ENCODE measurements at places on chromosomes 1 and 21.

DNA sequence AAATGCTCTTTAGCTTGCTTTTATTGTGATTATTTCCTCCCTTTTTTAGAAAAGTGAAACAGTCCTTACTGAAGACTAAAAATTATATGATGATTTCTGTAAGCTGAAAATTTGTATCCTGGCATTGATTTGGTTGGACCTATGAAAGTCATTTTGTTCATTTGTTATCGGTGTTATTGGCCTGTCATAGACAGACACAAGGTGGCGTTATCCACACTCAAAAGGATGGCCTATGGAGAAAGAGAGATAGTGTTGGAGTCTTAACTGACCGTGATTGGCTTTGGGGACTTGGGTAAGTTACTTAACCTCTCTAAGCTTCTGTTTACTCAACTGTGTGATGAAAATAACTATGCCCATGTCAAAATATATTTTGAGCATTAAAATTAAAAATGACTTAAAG is 203.6 kb upstream of the CHODL start:
- peak; percentile 11 for DNase-seq

GRCh38 chr1:14111121-14111520 is 411.1 kb downstream of the PRDM2 start:
- no peak for DNase-seq

DNA sequence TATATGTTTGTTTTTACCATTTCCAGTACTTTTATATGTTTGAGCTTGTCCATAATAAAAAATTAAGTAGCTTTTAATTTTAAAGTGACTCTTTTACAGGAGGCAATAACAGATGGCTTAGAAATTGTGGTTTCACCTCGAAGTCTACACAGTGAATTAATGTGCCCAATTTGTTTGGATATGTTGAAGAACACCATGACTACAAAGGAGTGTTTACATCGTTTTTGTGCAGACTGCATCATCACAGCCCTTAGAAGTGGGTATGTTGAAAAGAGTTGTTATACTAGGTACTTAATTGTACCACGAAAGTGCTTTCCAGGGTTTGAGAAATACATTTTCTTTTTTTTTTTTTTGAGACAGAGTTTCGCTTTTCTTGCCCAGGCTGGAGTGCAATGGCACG is 46.1 kb downstream of the RNF2 start:
- DNase-seq: no peak

- peak; percentile 31 for DNase-seq
These were observed 190.6 kb downstream of the FGGY start for GRCh38 chr1:59487335-59488031.

GRCh38 chr1:228284148-228284495 is 76.3 kb downstream of the OBSCN start:
- no peak for DNase-seq

DNA sequence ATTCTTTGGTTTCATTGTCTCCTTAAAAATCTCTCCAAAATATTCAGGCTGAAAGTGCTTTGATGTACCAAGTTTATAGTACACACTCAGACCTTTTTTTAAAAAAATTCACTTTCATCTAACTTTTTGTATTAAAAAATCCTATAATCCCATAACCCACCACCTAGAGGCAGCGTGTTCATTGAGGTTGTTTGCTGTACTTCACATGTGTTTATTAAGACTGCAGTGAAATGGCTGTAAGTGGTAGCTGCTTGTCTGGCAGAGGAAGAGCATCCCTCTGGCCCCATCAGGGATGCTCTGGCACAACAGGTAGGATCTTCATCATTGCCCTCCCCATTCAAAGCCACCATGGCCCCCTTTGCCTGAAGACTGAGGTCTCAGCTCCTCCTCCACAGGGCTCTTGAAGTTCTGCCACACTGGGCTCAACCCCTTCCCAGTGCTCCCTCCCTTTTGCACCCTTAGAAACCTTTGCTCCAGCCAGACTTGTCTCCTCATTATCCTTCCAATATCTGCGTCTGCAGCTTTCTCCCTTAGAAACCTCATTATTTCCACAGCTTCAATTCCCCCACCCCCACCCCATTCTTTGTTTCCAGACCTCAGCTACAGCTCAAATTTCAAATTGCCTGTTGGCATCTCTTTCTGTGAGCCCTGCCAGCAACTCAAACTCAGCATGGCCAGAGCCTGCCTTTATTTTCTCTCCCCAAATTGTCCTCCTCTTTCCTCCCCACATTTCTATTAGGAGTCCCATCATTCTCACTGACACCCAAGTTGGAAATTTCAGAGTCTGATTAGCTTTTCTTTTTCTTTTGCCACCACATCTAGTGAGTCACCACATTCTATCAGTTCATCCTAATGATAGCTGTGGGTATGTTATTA is 369.6 kb upstream of the USP24 start:
- DNase-seq: peak; percentile 61

DNA sequence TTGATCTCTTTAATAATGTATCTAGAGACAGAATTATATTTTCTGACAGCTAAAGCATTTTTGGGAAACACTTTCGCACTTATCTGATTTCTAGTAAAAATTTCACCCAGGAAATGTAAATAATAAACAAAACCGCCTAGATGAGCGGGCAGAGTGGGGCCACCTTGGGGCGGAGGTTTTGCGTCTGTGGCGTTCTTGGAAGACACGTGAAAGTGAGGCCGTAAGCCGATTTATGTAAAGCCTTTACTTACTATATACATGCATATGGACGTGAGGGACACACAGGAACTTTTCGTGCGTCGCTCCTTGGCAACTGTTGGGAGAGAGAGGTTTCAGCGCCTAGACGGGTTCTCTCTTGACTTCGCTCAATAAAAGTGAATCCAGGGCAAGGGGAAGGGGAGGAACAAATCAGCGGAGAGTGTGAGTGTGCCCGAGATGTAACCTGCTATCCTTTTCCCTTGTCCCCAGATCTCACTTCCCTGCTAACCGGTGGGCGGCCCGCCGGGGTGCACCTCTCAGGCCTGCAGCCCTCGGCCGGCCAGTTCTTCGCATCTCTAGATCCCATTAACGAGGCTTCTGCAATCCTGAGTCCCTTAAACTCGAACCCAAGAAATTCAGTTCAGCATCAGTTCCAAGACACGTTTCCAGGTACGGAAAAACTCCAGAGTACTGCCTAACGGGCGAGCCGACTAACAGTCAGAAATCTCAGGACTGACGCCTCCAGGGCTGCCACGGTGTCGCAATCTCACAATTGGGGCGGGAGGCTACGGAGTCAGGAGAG is 1.7 kb downstream of the HLX start:
- DNase-seq: peak; percentile 47

DNA sequence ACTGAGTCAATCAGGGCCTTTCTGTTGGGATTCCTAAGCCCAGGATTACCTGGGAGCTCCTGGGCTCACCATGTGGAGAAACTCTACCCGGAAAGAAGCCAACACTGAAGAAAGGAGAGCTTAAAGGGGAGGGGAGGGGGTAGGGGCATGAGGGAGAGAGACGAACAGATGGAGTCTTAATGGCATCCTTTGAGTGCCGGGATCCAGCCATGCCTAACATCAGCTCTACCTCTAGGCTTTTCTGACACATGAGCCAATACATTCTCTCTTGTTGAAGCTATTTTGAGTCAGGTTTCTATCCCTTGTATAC is 75.0 kb downstream of the NPHP4 start:
- no peak for DNase-seq

Measured in fibroblast of skin of scalp (primary cell).